HepG2 (cell line): ENCODE measurements at places on chromosomes 3 and 15. TPM values are rescaled to one million over a fixed set of nuclear protein-coding genes. Genes with fewer than 3 reads are reported as not detected.

ASB7 gene
- 12.1 and 15.2 TPM in 2 replicates for total RNA-seq

DLEC1 gene
- total RNA-seq, result not detected in 2 replicates

PRKCD gene
- 1.6 and 4.3 TPM in 2 replicates for total RNA-seq

NR2E3 gene
- total RNA-seq, result not detected in 2 replicates

CSNK1G1 gene
- 12.6 and 14.9 TPM in 2 replicates for total RNA-seq

DPPA2 gene
- total RNA-seq, result not detected in 2 replicates

REC114 gene
- not detected in 2 replicates for total RNA-seq

EXD1 gene
- total RNA-seq, result not detected in 2 replicates

MUC20 gene
- 0.24 TPM in 1 of 2 replicates, not detected in the other for total RNA-seq

UROC1 gene
- 0.71 and 0.74 TPM in 2 replicates for total RNA-seq

RGMA gene
- total RNA-seq, result not detected in 2 replicates
